GM13976 (cell line): ENCODE measurements at places on chromosomes 5 and 9.

DNA sequence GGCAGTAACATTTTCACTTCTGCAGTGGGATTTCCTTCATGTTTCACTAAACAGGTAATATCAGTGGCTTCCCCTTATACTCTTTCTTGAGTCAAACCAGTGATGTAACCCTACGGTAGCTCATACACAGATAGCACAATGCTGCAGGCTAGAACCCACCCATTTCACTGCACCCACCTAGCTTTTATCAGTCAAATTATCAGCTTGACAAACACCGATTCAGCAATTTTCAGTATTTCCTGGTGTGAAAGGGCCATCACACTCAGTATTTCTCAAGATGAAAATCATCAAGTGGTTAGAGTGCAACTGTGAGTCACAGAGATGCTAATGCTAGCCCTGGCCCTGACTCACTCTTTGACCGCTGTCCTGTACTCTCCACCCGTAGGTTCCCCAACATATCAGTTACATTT is 242.3 kb upstream of the PTGER4 start:
- peak; percentile 43 for DNase-seq

DNA sequence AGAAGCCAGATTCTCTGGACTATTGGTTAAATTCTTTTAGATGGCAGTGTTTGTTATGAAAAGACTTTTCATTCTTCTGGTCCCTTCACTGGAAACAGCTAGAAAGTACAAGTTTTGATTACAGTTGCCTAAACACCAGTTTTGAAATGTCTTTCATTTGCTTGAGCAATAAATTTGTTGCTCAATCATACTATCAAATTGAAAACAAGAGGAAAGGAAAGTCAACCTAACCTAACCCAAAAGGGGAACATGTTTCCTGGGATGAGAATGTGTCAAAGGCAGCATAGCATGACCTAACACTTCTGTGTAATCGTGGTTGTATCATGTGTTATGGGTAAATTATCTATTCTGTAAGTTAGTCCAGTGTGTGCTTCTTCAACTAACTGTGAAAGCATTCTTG is 213.2 kb downstream of the TMC1 start:
- DNase-seq, result no peak

- DNase-seq, result no peak
Measured at GRCh38 chr5:77343165-77343564, 132.7 kb downstream of the PDE8B start.

GRCh38 chr9:3331801-3332200 is 194.0 kb downstream of the RFX3 start:
- DNase-seq, result no peak

DNA sequence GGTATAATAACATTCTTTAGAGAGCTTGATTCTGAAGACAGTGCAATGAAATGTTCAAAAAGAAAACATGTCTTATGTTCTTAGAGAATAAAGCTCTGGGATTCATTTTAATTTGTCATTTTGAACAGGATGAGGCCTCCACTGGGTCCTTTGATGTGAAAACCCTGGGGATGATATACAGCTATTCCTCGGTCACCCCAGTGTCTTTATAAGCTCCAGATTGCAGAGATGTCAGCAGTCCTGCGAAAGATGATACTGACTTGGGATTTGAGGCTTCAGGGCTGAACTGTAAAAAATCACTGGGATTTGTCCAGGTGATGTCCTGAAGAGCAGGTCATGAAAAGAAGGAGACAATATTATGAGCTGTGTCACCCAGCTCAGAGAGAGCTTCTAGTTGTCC is 529.7 kb upstream of the ZNF608 start:
- no peak for DNase-seq

DNA sequence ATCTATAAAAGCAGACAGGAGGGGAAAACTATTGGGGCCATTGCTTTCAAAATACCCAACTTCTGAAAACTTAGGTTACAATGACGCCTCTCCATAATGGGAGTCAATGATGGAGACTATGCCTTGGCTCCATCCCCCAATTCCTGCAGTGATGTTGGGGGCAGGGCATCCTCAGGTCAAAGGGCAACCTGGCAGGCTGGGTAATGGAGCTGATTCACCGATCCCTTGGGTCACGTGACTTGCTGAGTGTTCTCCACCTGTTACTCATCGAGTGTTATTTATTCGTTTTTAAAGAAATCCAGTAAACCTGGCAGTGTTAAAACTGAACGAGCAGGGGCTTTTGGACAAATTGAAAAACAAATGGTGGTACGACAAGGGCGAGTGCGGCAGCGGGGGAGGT is 244.4 kb downstream of the FAM114A2 start:
- DNase-seq, result no peak

- no peak for DNase-seq
Measured at GRCh38 chr5:173633304-173633703, 16.9 kb upstream of the BOD1 start.

DNA sequence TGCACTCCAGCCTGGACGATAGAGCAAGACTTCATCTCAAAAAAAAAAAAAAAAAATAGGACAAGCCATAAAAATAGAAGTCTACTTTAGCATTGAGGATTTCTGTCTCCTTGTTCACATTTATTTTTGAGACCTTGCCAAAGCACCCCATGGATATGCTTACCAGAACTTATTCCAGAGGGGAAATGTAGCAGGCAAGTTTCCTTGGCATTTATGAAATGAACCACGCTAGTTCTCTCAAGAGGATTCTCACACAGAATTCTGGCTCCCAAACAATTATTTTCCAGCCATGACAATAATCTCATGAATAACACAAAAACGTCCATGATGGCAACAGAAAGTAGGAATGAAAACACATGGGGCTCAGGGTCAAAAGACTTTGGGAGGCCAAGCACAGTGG is 23.4 kb upstream of the GPX8 start:
- DNase-seq, result no peak

DNA sequence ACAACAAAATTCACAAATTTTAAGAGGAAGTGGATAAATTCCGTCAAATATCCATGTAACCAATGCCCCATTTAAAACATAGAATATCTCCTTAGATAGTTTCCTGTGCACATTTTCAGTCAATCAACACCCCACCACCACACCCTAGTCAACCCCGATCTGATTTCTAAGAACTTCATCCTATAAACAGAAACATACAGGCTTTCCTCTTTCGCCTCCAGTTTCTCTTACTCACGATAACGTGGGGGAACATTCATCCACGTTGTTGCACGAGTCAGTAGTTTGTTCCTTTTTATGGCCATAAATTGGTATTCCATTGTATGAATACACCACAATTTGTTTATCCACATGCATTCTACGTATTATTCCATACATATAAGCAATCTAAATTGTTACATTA is 35.6 kb upstream of the TRIO start:
- no peak for DNase-seq

DNA sequence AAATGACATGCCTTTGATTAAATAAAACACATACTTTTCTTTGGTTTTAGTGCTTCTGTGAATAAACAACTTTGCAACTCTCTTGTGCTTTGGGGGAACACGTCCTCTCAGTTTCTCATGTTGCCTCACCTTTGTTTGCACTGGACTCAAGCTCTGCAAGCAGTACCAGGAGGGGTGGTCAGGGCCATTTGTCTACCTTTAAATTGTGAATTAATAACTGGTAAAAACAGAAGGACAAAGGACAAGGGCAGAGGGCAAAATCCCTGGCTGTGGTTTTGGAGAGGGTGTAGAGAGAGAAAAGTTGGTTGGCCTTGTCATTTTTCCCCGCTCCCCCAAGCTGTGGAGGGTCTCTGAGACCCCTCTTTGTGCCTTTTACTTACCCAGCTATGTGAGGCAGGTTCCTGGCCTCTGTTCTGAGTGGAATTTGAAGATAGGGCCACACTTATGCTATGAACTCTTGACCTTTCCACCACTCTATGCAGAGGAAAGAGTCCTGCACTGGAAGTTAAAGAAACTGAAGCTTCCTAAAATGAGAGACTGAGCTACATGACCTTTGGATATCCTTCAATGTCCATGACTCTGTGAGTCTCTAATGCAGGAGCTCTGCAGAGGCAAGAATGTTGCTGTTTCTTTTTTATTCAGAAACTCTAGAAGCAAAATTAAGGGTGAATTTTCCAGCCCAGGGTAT is 55.1 kb upstream of the MOCS2 start:
- DNase-seq, result no peak

DNA sequence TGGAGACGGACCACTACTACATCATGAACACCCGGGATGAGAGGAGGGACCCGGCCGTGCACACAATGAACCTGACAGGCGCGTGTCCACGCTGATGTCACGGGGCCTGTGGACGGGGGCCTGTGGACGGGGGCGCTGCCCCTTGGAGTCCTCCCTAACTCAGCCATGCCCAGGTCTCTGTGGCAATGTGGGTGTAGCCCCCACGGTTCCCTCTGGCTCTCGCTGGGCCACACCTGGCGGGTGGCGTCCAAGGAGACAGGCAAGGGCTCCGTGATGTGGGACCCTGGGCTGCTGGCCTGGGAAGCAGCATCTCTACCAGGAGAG is 22.1 kb downstream of the PAEP start:
- DNase-seq, result no peak

DNA sequence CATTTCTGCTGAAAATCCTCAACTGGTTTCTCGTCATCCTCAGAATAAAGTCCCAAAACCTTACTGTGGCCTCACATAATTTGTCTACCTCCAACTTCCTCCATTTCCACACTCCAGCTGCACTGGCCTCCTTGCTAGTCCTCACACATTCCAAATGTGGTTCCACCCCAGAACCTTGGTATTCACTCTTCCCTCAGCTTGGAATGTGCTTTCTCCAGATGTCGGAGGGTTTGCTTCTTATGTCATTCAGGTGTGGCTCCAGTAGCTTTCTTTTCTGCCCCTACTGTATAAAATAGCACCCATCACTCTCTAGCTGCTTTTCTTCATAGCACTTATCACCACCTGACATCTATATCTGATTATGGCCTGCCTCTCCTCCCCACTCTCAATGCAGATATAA is 102.5 kb upstream of the IFNK start:
- no peak for DNase-seq

DNA sequence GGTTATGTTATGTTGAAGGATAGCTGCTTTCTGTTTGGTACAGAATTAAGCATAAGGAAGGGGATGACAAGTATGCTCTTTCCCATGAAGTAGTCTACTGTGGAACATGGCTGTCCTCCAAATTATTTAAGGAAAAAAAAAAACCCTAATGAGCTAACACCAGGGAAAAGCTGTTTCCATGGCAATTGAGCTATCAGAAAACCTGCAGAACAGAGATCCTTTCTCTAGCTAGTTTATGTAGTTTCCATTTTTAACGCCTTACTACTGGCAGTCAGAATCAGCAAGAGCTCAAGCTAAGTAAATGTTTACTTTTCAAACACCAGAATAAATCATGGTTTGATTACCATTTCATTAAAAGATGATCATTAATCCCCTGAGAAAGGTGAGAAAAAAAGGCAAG is 287.4 kb upstream of the TARS1 start:
- DNase-seq, result no peak

- DNase-seq, result no peak
Measured at GRCh38 chr5:96648023-96648422, 14.2 kb upstream of the CAST start.

GRCh38 chr5:11780641-11781345 is 123.5 kb downstream of the CTNND2 start:
- DNase-seq, result no peak

DNA sequence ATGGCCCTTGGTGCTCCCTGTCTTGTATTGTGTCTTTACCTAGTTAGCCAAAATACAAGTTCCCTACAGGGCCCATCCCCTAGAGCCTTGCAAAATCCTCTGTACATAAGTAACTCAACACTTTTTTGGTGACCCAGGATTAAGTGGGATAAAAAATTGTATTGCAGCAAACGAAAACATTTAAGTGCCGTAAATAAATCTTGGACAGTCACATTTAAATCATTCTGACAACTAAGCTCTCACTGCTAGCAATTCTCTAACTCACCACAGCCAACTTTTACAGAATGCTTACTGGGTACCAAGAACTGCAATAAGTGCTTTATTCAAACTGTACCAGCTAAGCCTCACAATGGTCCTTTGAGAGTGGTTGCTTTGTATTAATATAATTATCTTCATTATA is 56.6 kb downstream of the GNAQ start:
- DNase-seq, result no peak

- DNase-seq, result peak; percentile 61
Measured at GRCh38 chr5:132427281-132428146, 58.0 kb downstream of the SLC22A5 start.

DNA sequence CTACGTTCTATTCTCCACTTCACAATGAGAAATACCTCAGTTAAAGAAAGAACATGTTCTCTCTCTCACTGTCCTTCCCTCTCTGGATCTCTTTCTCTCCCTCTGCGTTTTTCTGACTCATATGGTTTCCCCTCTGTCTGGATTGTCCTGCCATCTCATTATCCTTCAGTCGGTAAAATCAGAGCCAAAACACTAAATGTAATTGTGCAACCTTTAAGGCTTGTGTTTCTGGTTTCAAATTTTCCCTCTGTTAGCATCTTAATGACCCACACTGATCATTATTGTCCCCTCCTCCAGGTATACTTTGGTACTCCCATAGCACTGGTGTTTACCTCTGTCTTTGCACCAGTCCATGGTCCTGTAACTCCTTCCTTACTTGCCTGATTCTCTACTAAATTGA is 509.4 kb upstream of the C9orf72 start:
- DNase-seq, result no peak

DNA sequence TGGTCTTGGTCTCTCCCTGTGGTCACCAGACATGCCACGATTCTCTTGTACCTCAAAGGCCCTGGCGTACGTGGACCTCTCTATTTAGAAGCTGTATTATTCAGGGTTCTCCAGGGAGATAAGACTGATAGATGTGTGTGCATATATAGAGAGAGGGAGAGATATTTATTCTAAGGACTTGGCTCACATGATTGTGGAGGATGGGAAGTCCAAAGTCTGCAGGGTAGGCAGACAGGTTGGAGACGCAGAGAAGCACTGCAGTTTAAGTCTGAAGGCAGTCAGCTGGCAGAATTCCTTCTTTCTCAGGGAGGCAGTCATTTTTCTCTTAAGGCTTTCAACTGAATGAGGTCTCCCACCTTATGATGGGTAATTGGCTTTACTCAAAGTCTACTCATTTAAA is 16.3 kb downstream of the C9orf57 start:
- no peak for DNase-seq

GRCh38 chr9:75914883-75915452 is 24.5 kb downstream of the PCSK5 start:
- no peak for DNase-seq

- DNase-seq, result no peak
Measured at GRCh38 chr9:127854184-127854806, at the start of gene ENG. Gene ENG, minus strand, starts transcription at chr9:127854658. Its CDS starts 303 bp downstream, at chr9:127854355.

GRCh38 chr5:66814146-66814991 is 218.2 kb downstream of the MAST4 start:
- peak; percentile 59 for DNase-seq

GRCh38 chr5:178612299-178612698 is 14.6 kb downstream of the CLK4 start:
- no peak for DNase-seq

GRCh38 chr5:178683783-178684182 is 46.7 kb downstream of the ZNF354A start:
- no peak for DNase-seq

GRCh38 chr9:77750284-77750683 is 102.2 kb upstream of the GNA14 start:
- DNase-seq, result no peak

GRCh38 chr5:145586661-145587307 is 248.4 kb downstream of the PRELID2 start:
- DNase-seq, result no peak

- DNase-seq, result no peak
Measured at GRCh38 chr5:43231977-43232376, 40.0 kb downstream of the NIM1K start.

GRCh38 chr5:65760504-65761275 is 38.7 kb downstream of the NLN start:
- DNase-seq, result peak; percentile 20
